ENCODE measurements at places on chromosomes 16 and 17.

DNA sequence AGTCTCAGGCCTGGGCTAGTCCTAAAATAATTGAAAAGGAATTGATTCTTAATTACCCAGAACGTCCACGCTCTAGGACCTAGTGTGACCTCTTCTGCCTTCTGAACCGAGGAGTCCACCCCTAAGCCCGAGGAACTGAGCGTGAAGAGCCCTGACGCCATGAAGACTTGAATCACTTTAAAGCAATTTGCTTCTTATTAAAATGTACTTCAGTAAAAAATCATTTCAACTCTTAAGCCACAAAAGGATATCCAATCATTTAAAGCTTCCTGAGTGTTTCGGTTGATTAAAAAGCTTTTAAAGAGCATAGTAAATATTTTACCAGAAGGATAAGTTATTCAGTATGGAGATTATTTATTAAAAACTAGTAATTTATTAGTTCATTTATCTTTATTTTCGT lies 11.6 kb downstream of the HSBP1 start:
- peaks cover 6% of the 10 kb centered on the region for H3K27me3 ChIP-seq
- peaks cover 4% of the 10 kb centered on the region for H3K4me1 ChIP-seq
- no peak for ATAC-seq

GRCh38 chr16:75279305-75279704 lies 27.9 kb upstream of the BCAR1 start:
- ATAC-seq = no peak
- no peak overlapping the region for H3K27ac ChIP-seq
- no peak overlapping the region for H3K4me3 ChIP-seq
- H3K27me3 ChIP-seq = peaks cover 8% of the 10 kb centered on the region
- peaks cover 6% of the 10 kb centered on the region for H3K4me1 ChIP-seq

DNA sequence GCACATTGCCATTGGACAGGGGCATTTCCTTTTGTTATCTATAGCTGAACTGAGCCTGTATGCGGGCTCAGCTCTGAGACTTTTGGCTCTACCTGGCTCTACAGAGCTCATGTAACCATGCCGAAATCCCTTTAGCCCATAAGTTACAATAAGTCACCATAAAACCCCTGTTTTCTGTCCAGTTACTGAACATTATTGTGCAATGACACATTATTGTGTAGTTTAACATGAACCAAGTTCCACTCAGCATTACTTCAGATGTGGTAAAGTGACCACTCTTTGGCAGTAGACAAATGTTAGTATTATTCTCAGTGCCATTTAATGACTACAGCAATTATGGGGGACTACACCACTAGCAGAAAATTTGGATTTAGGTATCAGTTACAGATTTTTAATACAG lies 65.4 kb upstream of the RASL10B start:
- peaks cover 6% of the 10 kb centered on the region for H3K4me1 ChIP-seq
- ATAC-seq = no peak
- H3K27me3 ChIP-seq = no peaks in the 10 kb centered on the region

GRCh38 chr17:58305626-58306025 lies 23.0 kb downstream of the TSPOAP1 start:
- H3K36me3 ChIP-seq = peaks cover 22% of the 10 kb centered on the region
- H3K27ac ChIP-seq = no peak overlapping the region

DNA sequence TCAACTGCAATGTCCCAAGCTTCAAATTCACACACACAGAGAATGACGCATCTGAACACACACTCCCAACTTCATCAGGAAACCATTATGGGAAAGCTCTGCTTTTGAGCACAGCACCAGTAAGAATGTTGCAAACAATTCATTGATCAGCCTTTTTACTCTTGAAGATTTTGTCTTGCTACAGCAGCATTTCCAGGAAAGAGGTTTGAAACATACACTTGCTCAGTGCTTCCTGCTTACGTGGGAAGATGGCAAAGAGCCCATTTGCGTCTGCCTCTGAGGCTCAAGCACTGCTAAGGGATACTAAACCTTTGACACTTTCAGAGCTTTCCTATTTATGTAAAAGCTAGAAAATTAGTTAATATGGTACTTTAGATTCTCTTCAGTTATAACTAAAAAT lies 77.2 kb upstream of the MON1B start:
- no peak for ATAC-seq
- no peak overlapping the region for H3K27ac ChIP-seq
- no peaks in the 10 kb centered on the region for H3K4me1 ChIP-seq
- H3K27me3 ChIP-seq = peaks cover 13% of the 10 kb centered on the region
- no peaks in the 10 kb centered on the region for H3K36me3 ChIP-seq

GRCh38 chr17:37123941-37124820 lies 175.4 kb downstream of the AATF start:
- H3K4me3 ChIP-seq = no peak overlapping the region
- H3K27ac ChIP-seq = no peak overlapping the region
- peaks cover 98% of the 10 kb centered on the region for H3K36me3 ChIP-seq
- no peaks in the 10 kb centered on the region for H3K27me3 ChIP-seq

DNA sequence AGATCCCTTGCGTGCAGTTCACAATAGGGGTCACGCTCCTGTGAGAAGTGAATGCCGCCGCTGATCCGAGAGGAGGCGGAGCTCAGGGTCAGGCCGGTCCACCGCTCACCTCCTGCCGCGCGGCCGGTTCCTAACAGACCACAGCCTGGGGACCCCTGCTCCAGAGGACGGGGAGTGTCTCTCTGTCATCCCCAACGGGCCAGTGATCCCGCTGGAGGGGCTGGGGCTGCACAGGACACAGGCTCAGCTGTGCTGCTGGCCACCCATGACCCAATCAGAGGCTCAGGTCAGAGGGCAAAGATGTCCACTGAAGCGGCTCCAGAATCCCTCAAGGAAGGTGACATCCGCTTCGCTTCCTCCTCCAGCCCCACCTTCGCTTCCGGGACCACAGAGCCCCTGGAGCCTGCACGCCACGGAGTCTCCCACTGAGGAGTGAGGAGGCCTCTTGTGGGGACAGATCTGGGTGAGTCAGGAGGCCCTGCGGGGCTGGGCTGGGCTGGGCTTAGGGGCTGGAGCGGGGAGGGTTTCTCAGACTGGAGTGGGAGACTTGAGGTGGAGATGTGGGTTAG lies 115.4 kb downstream of the METRNL start:
- no peak overlapping the region for H3K4me3 ChIP-seq
- ATAC-seq = no peak
- no peak overlapping the region for H3K27ac ChIP-seq
- H3K36me3 ChIP-seq = no peaks in the 10 kb centered on the region
- H3K4me1 ChIP-seq = peaks cover 7% of the 10 kb centered on the region

DNA sequence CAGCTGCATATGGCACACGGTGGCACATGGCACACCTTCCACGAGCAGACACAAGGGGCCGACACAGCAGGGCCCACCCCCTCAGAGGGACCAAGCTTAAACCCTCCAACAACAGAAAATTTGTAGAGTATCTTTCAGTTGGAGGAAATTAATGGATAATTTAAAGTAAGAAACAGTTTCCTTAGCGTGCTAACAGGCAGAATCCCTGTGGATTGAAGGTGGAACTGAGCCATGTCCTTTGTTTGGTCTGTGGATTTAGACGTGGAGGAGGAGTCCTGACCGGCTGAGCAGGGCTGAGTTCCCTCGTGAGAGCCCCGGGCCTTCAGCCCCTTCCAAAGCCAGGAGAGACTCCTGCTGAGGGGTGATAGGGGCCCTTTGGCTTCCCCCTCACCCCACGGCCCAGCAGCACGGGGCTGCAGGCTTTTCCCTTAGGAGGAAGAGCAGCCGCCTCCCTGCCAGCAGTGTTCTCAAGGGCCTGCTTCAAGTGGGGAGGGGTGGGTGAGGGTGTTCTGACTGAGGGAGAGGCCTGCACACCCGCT lies 1.4 kb upstream of the CYB561 start:
- H3K36me3 ChIP-seq = no peaks in the 10 kb centered on the region
- ATAC-seq = no peak
- H3K4me3 ChIP-seq = peak overlapping the region; percentile 79

DNA sequence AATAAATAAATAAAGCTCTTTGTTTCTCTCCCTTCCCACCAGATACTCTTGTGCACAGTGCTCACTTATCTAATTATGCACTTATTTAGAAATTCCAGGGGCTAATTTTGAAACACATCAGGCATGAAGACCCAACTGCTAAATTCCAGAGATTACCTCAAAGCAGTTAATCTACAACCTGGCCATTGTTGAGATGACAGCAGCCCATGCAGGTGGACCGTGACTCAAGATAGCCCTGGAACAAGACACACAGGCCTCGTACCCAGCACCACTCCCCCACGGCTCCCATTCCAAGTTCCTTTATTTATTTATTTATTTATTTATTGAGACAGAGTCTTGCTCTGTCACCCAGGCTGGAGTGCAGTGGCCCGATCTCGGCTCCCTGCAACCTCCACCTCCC lies 60.1 kb upstream of the NPEPPS start:
- no peak for ATAC-seq
- H3K36me3 ChIP-seq = peaks cover 31% of the 10 kb centered on the region
- no peak overlapping the region for H3K4me3 ChIP-seq
- no peaks in the 10 kb centered on the region for H3K27me3 ChIP-seq

- H3K36me3 ChIP-seq = no peaks in the 10 kb centered on the region
- H3K4me1 ChIP-seq = no peaks in the 10 kb centered on the region
- ATAC-seq = no peak
- H3K27ac ChIP-seq = no peak overlapping the region
- H3K4me3 ChIP-seq = no peak overlapping the region
These were observed 215.9 kb upstream of the RBFOX1 start for GRCh38 chr16:7116734-7117133.

DNA sequence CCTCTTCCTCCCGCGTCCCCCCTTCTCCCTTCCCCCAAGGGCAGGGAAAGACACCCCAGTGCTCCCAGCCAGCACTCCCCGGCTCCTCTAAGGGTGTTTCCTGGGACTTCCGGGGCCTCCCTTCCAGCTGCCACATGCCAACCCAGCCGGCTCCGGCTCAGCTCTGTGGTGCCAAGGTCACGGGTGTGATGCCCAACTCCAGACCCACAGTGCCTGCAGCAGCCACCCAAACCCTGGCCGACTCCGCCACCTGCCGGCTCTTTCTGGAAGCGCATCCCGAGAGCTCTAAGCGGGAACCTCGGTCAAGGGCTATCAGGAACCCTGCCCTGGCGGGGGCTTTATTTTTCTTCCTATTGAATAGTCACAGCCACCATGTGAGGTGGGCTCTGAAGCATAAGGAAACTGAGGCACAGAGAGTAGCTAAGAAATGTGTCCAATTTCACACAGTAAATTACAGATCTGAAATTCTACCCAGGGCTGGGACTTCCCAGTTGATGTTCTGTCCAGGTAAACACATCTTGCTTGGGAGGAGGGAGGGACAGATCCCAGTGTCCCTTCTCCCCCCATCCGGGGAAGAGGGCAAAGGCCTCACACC lies 3.3 kb upstream of the PPP1R1B start:
- peak; percentile 38 for ATAC-seq

GRCh38 chr16:10579575-10579964 lies 828 bp downstream of the EMP2 start:
- H3K4me3 ChIP-seq = no peak overlapping the region
- H3K36me3 ChIP-seq = no peaks in the 10 kb centered on the region
- H3K27ac ChIP-seq = no peak overlapping the region
- H3K4me1 ChIP-seq = no peaks in the 10 kb centered on the region
- ATAC-seq = no peak

GRCh38 chr16:22970209-22970865 lies 156.4 kb downstream of the HS3ST2 start:
- no peak overlapping the region for H3K27ac ChIP-seq
- H3K4me3 ChIP-seq = no peak overlapping the region
- peaks cover 40% of the 10 kb centered on the region for H3K27me3 ChIP-seq
- no peak for ATAC-seq

DNA sequence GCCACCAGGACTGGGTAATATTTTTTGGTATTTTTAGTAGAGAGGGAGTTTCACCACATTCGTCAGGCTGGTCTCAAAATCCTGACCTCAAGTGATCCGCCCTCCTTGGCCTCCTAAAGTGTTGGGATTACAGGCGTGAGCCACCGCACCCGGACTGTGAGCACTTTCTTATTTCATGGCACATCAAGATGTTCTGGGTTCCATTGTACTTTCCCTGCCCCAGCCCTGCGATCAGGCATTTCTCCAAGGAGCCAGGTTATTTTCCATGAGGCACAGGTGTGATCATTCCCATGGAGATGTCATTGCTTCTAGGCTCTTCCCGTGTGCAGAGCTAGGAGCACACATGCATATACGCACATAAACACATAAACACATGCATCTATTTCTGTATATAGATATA lies 2.6 kb upstream of the ANKRD40CL start:
- H3K4me3 ChIP-seq = no peak overlapping the region
- no peak overlapping the region for H3K27ac ChIP-seq
- H3K36me3 ChIP-seq = no peaks in the 10 kb centered on the region

DNA sequence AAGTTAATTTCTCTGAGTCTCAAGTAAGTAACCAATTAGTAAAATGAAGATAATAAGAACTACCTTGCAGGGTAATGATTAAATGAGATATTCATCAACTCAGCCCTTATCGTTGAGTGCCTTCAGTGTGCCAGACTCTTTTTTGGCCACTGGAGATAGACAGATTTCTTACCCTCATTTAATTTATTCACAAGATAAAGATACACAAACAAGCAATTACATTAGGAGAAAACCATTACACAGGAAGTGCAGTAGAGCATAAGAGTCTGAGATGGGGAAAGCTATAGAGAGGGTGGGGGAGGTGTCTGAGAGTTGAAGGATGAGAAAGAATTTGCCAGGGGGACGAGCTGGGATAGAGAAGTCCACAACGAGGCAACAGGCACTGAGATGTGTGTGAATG lies 72.5 kb upstream of the BCAR1 start:
- no peak for ATAC-seq
- H3K4me3 ChIP-seq = no peak overlapping the region
- no peak overlapping the region for H3K27ac ChIP-seq
- peaks cover 4% of the 10 kb centered on the region for H3K27me3 ChIP-seq
- peaks cover 18% of the 10 kb centered on the region for H3K36me3 ChIP-seq

- H3K4me1 ChIP-seq = no peaks in the 10 kb centered on the region
- H3K27me3 ChIP-seq = peaks cover 3% of the 10 kb centered on the region
- no peak within 1 kb of the TSS for H3K4me3 ChIP-seq
- H3K36me3 ChIP-seq = no peaks in the 10 kb centered on the region
- no peak within 1 kb of the TSS for H3K27ac ChIP-seq
These were observed at the start of gene CACNG1 for GRCh38 chr17:67044016-67044772. TSS of gene CACNG1 (plus strand) at chr17:67044554. CDS start at chr17:67044661, 107 bp downstream.

DNA sequence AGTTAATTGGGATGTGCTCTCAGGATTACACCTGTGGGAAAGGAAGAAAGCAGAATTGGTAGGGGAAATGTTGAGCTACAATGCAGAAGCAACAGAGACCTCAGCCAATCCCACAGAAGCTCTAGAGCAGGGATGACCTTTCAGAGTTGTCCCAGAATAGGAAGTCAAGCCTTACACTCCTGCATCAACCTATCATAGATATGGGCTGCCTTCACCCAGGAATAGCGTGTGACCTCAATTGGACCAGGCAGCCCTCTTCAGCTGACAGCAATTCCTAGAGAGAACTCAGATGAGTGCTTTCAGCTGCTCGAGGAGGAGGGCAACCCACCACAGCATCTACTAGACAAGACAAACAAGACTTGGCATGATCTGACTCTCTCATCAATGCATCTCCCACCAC lies 189.7 kb downstream of the TMEM132E start:
- H3K36me3 ChIP-seq = no peaks in the 10 kb centered on the region
- peaks cover 21% of the 10 kb centered on the region for H3K27me3 ChIP-seq
- no peak for ATAC-seq
- H3K27ac ChIP-seq = no peak overlapping the region

Data from activated T-helper 17 cell treated with anti-CD3 and anti-CD28 coated beads, Interleukin-2, amount 50 U/mL, for 72 hours (primary cell).